ENCODE measurements at places on chromosomes 13 and 19.

GRCh38 chr13:27280841-27281240 is 10.2 kb downstream of the RASL11A start:
- DNase-seq = no peak

GRCh38 chr19:5296457-5297271 is 43.9 kb downstream of the PTPRS start:
- no peak for DNase-seq

DNA sequence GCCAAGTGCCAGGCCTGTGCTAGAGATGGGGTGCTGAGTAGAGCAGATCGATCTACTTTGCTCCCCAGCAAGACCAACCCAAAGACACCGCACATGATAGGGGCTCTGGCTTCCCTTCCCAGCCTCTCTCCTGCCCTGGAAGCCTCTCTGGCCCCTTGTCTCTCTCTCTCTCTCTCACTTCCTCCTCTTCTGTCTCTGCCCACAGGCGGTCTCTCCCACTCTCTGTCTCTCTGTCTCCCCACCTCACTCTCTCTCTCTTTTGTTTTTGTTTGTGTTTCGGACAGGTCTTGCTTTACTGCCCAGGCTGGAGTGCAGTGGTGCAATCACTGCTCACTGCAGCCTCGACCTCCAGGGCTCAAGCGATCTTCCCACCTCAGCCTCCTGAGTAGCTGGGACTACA is 1.3 kb downstream of the SELENOV start:
- DNase-seq = no peak

- DNase-seq = peak; percentile 10
Measured at GRCh38 chr13:102947745-102948405, 102.0 kb downstream of the ERCC5 start.

- DNase-seq = no peak
Measured at GRCh38 chr13:99415851-99416331, 85.4 kb upstream of the TM9SF2 start.
